Calu3 (cell line): ENCODE measurements at places on chromosomes 11 and 22. TPM values are rescaled to one million over a fixed set of nuclear protein-coding genes. Genes with fewer than 3 reads are reported as not detected.
A peak's percentile ranks its signal among the peaks of the same experiment; 100 is the strongest.

DNA sequence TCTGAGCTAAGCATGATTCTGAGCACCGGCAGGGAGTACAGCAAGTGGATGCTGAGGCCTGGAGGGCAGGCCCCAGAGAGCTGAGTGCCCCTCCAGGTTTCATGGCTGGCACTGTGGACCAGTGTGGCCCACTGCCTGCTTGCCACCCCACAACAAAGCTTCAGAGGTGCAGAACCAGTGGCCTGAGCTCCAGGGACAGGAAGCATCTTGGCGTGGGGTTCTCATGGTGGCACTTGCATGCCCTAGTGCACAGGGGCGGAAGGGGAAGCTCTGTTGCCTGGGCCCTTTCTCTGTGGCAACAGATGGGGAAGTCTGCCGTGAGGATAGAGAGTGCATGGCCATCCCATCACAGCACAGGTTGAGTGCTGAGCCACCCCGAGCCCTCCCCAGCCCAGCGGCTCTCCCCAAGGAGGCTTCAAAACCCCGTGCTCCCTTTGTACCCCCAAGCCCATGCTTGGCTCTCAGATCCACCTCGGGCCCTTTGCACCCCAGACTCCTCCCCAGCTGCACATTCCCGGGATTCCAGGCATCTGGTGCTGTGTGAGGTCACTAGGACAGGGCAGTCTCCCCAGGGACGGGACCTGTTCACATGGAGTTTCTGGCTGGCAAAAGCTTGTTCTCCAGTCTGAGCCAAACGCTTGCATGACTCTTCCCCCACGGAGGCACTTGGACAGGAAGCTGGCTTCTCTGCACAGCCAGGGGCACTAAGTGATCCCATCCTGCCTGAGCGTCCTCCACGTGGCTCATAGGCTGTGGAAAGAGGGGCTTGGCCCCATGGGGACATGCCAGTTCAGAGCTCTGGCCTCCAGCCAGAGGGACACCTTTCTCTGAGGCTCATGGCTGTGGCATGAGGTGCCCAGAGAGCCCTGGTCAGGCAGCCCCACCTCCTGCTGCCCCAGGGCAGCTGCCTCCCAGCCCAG, 4.2 kb downstream of the SLC25A1 start:
- peak overlapping the region; percentile 76 for H3K4me3 ChIP-seq
- H3K36me3 ChIP-seq: peaks cover 75% of the 10 kb centered on the region
- peaks cover 22% of the 10 kb centered on the region for H3K4me1 ChIP-seq
- no peak overlapping the region for H3K27ac ChIP-seq
- DNase-seq: no peak
- H3K27me3 ChIP-seq: peaks cover 16% of the 10 kb centered on the region

DNA sequence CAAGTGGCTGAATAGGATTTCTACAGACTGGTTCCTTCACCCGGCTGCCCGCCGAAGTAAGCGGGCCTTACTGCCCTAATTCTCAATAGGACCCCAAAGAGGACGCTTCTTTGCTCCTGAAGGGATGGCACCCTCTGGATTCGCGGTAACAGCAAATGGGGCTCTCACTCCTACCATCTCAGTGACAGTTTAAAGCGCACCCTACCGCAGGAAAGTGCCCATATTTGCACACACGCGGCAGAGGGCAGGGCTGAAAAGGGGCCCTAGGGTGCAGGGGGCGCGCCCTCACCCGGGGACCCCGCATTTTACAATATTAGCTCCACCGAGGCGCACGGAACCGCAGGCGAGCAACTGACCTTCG, 985 bp upstream of the UPB1 start:
- no peak for DNase-seq
- no peak overlapping the region for H3K27ac ChIP-seq
- peaks cover 41% of the 10 kb centered on the region for H3K27me3 ChIP-seq
- peaks cover 7% of the 10 kb centered on the region for H3K4me1 ChIP-seq

- peaks cover 32% of the 10 kb centered on the region for H3K4me1 ChIP-seq
- no peak overlapping the region for H3K27ac ChIP-seq
- no peak overlapping the region for H3K4me3 ChIP-seq
- peaks cover 34% of the 10 kb centered on the region for H3K36me3 ChIP-seq
Measured at GRCh38 chr11:66338276-66339161, 2.3 kb upstream of the RIN1 start.

GRCh38 chr11:115141231-115142114, 362.7 kb downstream of the CADM1 start:
- H3K27me3 ChIP-seq: peaks cover 48% of the 10 kb centered on the region
- no peak for DNase-seq
- no peak overlapping the region for H3K27ac ChIP-seq
- no peaks in the 10 kb centered on the region for H3K4me1 ChIP-seq
- no peaks in the 10 kb centered on the region for H3K36me3 ChIP-seq

GRCh38 chr22:28884747-28885350, 1.5 kb downstream of the ZNRF3 start:
- H3K27me3 ChIP-seq: no peaks in the 10 kb centered on the region
- H3K36me3 ChIP-seq: peaks cover 29% of the 10 kb centered on the region
- no peak overlapping the region for H3K27ac ChIP-seq
- H3K4me3 ChIP-seq: peak overlapping the region; percentile 84

DNA sequence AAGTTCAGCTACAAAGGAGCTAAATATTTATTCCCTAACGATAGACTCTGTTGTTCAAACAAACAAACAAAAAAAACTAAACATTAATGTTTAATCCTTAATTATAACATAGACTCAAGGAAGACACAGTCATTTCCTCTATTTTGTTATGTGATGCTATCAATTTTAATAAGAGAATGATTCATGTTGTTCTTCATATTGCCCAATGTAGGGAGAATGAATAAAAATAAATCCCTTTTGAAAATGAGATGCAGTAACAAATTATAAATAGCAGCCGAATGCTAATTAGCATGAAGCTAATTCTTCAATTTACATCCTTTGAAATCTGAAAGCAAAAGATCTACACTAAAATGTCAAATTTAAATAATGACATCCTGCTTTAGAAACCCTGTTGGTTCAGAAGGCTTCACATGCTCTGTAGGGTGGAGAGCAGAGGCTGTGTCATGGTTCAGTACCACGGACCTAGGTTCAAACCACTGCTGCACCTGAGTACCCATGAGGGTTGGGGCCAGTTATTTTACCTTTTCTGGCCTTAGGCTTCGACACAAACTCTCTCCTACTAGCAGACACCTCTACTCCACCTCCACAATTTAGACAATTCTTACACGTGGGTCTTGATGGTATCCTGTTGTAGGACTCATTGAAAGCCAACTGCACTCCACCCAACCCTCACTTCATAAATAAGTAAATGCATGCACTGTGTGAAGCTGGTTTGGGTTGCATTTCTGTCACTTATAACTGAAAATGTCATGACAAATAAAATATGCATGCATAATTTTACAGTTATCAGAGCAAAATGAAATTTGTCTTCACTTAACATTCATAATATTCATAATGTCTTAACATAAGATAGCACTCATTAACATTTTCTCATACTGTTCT, 89.0 kb downstream of the RRAS2 start:
- H3K4me3 ChIP-seq: no peak overlapping the region
- peaks cover 5% of the 10 kb centered on the region for H3K36me3 ChIP-seq
- no peaks in the 10 kb centered on the region for H3K27me3 ChIP-seq
- DNase-seq: no peak
- H3K27ac ChIP-seq: no peak overlapping the region

- no peak overlapping the region for H3K4me3 ChIP-seq
- H3K36me3 ChIP-seq: no peaks in the 10 kb centered on the region
- no peak for DNase-seq
- H3K27me3 ChIP-seq: no peaks in the 10 kb centered on the region
- H3K27ac ChIP-seq: no peak overlapping the region
Measured at GRCh38 chr11:133506551-133507094, 25.7 kb downstream of the OPCML start.

- peak; percentile 60 for DNase-seq
- H3K36me3 ChIP-seq: no peaks in the 10 kb centered on the region
- peaks cover 13% of the 10 kb centered on the region for H3K27me3 ChIP-seq
- H3K27ac ChIP-seq: peak overlapping the region; percentile 22
Measured at GRCh38 chr11:30488304-30488998, 97.7 kb downstream of the MPPED2 start.

DNA sequence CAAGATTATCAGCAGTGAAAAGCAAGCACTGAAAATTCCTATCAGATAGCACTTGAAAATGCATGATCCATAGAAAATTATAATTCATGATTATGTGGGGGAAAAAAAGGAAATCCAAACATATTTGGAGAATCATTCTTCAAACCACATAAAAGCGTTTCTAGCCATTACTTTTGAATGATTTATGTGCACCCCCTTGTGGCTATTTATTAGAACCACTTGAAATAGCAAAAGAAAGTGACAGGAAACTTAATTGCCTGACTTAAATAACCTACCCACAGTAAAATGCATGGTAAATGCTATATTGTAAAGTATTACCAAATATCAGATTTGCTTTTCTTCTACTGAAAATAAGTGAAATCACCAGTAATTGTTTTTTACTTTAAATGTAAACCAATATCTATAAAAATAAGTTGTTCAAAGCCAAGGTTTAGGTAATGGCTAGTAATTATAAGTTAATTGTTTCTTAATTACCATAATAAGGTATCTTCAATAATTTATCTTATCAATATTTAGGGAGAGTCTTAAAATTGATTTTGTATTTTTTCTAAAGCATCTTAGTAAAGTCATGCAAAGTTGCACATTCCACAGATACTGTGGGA, 168.5 kb downstream of the ARHGAP42 start:
- H3K4me1 ChIP-seq: peaks cover 36% of the 10 kb centered on the region
- H3K27me3 ChIP-seq: no peaks in the 10 kb centered on the region
- no peaks in the 10 kb centered on the region for H3K36me3 ChIP-seq

DNA sequence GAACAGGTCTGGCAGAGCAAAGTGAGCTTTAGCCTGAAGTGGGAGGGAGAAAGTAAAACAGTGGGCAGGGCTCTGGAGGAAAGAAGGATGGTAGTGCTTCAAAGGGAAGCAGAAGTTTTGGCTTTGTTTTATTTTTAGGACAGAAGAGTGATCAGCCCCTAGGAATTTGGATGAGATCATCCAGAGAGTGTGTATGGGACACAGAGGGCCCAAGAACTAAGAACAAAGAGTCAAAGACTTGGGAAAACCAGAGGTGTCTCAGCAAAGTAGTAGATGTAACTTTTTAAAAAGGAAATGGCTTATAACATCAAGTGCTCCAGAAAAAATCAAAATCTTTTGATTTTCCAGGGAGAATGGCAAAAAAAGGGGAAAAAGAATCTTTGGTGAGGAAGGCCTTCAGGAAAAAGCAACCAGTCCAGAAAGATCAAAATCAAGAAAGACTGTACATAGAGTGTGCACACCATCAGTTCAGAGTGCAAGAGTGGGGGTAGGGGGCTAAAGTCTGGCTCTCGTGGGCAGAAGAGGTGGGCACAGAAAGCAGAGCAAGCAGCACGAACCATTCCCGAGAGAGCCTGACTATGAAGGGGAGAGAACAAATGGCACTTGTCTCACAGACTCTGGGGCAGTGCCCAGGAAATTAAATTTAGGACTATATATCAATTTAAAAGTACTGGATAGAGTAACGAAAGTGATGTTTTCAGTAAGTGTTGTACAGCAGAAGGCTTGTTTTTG, 30.0 kb downstream of the MAPK1 start:
- DNase-seq: no peak
- H3K4me3 ChIP-seq: no peak overlapping the region
- peak overlapping the region; percentile 34 for H3K27ac ChIP-seq
- H3K27me3 ChIP-seq: no peaks in the 10 kb centered on the region

The ADM2 gene
- total RNA-seq: 10.2 and 13.6 TPM in 2 replicates

The P4HA3 gene
- not detected in 2 replicates for total RNA-seq

The NXPE1 gene
- total RNA-seq: not detected in 2 replicates

The SOX10 gene
- total RNA-seq: not detected in 2 replicates
